ENCODE measurements at places on chromosomes 1 and 21.

- no peak for DNase-seq
Observed at GRCh38 chr1:165486663-165487062, 41.7 kb upstream of the RXRG start.

DNA sequence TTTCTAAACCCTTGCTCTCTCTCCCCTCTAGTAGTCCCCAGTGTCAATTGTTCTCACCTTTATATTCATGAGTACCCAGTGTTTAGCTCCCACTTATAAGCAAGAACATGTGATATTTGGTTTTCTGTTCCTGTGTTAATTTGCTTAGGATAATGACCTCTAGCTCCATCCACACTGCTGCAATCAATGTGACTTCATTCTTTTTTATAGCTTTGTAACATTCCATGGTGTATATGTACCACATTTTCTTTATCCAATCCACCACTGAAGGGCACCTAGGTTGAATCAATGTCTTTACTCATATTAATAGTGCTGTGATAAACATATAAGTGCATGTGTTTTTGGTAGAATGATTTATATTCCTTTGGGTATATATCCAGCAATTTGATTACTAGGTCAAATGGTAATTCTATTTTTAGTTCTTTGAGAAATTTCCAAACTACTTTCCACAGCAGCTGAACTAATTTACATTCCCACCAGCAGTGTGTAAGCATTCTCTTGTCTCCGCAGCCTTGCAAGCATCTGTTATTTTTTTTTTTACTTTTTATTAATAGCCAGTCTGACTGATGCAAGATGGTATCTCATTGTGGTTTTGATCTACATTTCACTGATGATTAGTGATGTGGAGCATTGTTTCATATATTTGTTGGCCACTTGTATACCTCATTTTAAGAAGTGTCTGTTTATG lies 277.8 kb downstream of the LTN1 start:
- DNase-seq = no peak

- no peak for DNase-seq
Observed at GRCh38 chr1:147389532-147390184, 147.2 kb downstream of the CHD1L start.

GRCh38 chr1:17355898-17356297 lies 16.1 kb upstream of the PADI6 start:
- DNase-seq = peak; percentile 10

DNA sequence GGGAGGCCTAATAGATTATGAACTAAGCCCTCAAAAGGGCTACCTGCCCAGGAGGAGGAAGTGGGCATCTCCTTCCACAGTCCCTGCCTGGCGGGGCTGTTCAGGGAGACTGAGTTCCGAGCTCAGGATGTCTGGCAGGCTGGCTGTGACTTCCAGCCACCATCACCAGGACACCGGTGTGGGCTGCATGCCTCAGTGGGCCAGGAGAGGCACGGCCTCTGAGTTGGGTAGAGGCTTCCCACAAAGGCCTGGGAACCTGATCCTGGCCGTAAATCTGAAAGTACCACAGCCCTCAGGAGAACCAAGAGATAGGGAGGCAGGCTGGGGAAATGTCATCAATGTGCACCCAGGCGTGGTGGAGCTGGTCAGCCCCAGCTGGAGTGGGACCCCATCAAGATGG lies 29.1 kb downstream of the NTPCR start:
- DNase-seq = no peak

- DNase-seq = peak; percentile 16
Observed at GRCh38 chr1:153728305-153729066, 636 bp downstream of the INTS3 start.

DNA sequence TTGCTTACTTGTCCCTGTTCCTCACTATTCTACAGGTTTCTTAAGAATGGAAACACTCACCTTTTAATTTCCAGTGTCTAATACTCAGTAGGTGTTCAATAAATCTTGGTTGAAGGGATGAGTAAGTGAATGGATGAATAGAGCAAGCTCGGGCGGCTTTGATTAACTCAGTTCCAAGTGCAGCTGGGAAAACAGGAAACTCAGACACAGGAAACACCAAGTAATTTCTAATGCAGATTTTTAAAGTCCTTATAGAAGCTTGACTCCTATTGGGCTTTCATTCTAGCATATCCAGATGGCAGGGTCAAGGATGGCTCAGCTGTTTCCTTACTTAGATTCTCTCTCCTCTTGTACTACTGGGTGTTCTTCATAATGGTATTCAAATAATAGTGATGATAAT lies 14.0 kb downstream of the CAMK1G start:
- no peak for DNase-seq

- DNase-seq = no peak
Observed at GRCh38 chr21:43634618-43635017, 24.7 kb downstream of the HSF2BP start.

GRCh38 chr1:111699268-111699667 lies 39.9 kb downstream of the INKA2 start:
- no peak for DNase-seq

DNA sequence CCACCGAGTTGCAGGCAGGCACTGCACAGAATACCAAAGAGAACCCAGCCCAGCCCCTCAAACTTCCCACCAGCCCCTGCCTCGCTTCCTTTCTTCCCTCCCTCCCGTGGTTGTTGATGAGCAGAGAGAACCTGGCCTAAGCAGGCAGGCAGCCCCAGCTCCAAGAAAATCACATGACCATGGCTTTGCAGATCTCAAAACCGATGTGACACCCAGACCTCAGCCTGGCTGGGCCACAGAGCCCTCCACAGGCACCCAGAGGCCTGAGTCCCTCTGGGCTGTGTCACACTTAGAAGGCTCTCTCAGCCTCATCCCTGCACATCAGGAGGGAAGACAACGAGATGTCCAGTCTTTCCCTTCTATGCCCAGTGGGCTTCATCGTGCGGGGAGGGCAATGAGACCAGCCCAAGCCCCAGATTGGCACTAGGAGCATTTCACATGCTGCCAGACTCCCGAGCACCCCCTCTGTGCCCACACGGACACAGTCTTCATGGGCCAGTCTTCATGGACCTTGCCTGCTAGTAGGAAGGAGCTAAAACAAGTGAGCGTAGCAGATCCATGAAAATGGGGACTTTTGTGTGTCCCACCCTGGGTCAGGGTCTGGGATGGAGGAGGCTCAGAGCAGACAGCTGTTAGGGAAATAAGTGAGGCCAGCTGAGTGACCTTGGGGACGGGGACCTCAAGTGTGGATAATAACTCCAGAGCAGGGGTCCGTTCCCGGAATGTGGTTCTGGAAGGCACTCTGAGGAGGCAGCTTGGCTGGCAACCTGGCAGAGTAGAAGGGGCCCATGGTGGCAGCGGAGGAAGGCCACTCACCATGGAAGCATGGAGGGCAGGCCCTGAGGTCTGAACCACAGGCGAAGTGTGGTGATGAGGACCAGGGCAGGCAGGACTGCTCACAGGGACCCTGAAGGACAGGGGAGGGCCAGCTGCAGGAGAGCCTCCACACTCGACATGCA lies 204.4 kb upstream of the VAMP3 start:
- no peak for DNase-seq

DNA sequence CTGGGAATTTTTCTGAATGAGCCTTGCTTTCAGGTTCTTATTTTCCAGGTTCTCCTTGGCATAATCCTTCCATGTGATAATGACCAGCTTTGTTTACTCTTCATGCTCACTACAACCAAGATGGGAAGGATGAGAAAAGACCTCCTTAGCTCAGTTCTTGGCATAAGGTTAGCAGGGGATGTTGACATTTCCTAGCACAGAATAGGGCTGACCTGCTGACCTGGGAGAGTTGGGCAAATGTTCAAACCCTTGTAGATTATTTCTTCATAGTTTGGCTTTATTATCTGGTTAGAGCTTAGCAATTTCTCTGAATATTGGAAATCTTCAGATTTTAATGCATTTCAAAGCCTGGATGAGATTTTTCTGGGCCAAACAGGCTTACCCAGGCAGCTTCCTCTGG lies 23.6 kb upstream of the SYT6 start:
- DNase-seq = no peak

GRCh38 chr21:43925096-43925481 lies 60.1 kb downstream of the AGPAT3 start:
- DNase-seq = no peak

GRCh38 chr1:66315671-66316070 lies 218.3 kb upstream of the SGIP1 start:
- no peak for DNase-seq

DNA sequence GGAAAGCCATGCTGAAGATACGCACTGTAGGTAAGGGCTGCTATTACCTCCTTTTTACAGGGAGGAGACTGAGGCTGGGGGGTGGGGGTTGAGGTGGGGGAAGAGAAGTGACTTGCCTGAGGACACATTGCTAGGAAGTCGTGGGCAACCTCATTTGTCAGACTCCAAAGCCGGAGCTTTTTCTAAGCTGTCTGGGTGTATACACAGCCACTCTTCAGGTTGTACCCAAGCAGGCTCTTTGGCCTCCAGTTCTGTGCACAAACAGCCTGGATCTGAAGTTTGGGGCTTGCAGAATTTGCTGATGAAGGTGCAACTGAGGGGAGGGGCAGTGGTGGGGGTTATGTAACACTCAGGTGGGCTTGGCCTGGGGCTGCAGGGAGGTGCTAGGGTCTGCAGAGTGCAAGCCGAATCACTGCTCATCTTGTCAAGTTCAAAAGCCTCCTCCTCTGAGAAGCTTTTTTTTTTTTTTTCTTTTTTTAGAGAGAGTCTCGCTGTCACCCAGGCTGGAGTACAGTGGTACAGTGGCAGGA lies 16.9 kb downstream of the TINAGL1 start:
- no peak for DNase-seq

DNA sequence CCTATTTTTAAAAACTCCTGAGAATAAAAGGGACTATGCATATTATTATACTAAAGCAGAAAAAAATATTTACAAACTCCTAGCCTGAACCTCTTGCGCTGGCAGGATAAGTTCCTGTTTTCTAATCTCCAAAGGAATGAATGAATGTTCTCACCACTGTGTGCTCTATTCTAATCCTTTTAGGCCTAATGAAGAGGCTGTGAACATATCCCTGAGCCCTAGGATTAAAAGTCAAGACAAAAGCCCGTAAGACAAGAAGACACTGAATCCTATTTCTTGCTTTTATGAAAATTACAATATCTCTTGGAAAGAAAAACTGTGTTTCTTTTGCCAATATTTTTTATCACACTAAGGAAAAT lies 317.5 kb downstream of the HHAT start:
- no peak for DNase-seq

DNA sequence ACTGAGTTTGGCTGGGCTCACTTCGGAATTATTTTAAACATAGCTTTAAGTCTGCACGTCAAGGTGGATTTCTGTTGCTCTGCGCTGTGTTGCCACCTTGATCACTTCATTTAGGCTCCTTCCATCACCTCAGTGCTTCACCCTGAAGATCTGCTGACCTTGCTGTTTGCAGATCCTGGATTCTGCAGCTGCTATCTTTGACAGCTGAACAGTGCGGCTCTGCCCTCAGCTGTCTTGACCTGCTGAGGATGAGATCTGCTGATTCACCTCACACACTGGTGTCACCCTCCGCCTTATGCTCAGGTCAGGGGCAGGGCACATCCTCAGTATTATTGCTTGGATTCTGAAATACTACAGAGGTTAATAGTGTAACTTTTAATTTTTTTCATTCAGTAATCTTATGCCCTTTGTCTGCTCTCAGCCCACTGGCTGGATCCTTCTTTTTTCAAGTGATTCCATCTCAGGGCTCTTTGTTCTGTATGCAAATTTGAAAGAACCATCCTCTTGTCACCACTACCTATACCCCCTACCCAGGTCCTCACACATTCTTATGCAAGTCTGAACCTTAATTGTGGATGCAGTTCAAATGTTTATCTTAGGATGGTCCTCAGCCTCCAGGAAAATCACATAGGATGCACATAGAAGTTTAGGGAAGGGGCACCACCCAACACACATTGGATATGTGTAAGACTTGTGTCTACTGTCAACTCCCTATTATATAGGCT lies 364.0 kb downstream of the OLFM3 start:
- no peak for DNase-seq

DNA sequence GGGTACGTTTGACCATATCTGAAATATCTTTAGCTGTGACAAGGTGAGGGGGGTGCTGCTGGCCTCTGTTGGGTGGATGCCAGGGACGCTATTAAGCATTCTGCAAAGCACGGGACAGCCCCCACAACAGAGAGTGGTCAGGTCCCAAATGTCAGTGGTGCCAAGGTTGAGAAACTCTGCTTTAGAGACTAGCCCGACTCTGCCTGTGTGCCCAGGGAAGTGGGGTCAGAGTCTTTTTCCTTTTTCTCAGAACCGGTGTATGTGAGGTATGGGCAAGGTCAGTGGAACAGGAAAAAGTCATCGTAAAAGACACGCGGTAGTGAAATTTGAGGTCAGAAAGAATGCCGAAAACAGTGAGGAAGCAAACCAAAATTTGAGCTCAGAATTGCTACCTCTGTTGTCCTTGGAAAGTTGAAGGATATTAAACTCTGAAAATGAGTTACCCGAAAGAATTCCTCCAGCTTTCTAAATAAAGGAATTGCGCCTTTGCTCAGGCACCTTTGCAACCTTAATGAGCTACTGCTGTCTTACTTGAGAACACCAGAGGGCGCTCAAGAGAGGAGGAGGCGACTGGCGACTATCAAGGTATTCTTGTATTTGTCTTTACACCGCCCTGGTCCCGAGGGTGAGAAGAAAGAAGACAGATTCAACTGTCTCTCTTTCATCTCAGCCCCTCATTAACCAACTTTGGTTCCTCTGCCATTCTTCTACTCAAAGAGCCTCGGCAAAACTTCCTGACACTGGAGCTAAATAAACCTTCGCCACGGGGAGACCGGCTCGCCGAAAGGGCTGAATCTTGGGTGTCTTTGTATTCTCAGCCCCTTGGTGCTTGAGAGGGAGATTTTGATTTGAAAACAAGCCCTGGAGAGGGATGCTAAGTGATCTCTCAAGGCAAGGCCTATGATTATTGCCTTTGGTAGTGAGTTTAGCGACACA lies 85.4 kb upstream of the OLIG2 start:
- DNase-seq = no peak

DNA sequence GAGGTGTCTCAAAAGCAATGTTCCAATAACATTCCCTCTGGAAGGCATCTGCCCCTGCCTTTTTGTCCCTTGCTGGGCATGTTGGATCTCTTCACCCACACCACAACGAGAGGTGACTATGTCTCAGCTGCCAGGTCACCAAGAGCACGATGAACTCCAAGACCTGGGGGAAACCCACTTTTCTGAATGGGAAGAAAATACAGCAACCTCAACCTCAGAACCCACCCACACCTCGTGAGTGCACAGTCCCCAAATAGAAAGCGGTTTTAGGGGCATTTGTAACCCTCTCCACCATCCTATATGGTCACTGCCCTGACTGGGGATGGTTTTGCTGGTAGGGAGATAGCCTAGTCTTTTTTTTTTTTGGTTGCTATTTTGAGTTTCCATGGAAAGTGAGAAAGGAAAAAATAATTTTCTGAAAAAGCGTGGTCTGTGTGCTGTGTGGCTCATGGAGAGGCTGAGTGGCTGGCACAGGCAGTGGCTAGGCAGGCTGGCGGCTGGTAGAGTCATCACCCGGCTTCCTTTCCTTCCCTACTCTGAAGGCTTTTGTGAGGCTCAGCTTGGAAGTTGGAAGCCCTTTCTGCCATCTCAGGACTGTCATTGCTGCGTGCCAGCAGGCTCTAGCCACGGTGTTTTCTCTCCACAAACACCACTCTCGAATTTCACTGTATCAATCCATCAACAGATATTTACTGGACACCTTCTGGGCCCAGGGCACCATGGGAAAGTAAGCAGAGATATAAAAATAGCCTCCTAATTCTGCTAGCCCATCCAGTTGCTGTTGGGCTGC lies 15.8 kb downstream of the TSPAN2 start:
- no peak for DNase-seq

- no peak for DNase-seq
Observed at GRCh38 chr1:168419736-168420135, 124.1 kb downstream of the XCL2 start.

- no peak for DNase-seq
Observed at GRCh38 chr1:162328512-162328911, 48.1 kb downstream of the SPATA46 start.

All from stimulated activated CD8-positive, alpha-beta memory T cell treated with anti-CD3 and anti-CD28 coated beads, Interleukin-7, amount 100 ng/mL, for 4 hours (primary cell).